ENCODE measurements at places on chromosomes 7 and 10.

- DNase-seq, result no peak
Observed at GRCh38 chr7:22385326-22385725, 28.4 kb upstream of the RAPGEF5 start.

GRCh38 chr7:130896898-130897514 lies 163.0 kb upstream of the KLF14 start:
- DNase-seq, result no peak

GRCh38 chr10:132422903-132423825 lies 26.2 kb downstream of the PWWP2B start:
- DNase-seq, result no peak

GRCh38 chr7:94367949-94368348 lies 26.7 kb upstream of the COL1A2 start:
- no peak for DNase-seq

- no peak for DNase-seq
Observed at GRCh38 chr10:31011665-31012022, 20.0 kb downstream of the ZNF438 start.

DNA sequence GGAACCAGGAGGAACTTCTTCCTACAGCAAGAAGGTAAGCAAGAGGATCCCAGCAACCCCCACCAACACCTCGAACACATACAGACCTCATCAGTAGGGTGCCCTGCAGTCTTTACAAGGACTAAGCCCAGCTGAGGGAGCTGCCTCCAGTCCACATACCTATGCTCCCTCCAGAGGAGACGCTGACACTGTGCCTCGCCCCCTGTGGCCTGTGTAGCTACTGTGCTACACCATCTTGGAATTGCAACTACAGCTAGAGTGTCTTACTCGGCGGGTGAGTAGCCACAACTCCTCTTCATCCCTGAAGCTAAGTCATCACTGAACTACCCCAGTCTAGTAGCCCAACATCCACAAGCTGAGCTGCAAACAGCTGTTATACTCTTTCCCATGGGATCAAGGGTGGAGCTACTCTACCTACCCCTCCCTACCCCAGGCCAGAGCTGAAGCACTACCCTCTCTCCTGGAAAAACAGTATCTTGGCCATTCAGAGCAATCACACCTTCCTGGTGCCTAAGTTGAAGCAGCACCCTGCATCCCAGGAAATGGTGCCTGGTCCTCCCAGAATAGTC lies 42.2 kb upstream of the CAMK2B start:
- DNase-seq, result no peak

DNA sequence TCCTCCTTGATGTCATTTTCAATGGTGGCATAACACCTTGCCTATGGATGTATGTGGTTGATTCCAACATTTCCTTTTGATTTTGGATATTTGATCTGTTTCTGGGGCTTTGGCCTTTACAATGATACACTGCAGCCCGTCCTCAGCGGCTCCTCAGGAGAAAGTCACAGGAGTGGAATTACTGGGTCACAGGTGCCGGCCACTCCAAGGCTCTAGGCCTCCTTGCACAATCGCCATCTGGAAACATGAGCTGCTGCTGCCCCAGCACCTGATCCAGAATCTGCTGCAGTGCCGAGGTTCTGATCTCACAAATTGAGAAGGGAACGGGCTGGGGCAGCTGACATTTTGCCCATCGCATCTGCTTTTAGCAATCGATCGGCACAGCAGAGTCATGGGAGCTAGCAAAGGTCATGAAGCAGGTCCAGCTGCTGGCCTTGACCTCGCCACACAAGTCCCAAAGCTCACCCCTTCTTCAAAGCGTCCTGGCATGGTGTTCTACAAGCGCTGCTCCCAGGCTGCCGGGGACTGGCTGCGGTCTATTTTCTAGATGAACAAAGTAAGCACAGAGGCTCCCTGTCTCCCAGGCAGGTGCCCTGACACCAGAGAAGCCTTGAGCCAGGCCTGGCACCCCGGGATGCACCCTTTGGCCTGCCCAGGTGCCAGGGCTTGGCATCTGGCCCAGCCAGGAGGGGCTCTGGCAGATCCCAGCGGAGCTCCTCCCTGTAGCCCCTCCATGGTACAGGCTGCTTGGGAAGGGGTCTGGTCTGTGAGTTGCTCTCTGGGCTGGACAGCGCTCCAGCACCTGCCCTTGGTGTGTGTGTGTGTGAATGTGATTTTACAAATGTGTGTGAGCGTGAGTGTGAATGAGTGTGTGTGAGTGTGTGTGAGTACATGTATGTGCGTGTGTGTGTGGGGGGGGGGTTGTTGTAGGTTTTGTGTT lies 201.8 kb downstream of the GLRX3 start:
- no peak for DNase-seq

DNA sequence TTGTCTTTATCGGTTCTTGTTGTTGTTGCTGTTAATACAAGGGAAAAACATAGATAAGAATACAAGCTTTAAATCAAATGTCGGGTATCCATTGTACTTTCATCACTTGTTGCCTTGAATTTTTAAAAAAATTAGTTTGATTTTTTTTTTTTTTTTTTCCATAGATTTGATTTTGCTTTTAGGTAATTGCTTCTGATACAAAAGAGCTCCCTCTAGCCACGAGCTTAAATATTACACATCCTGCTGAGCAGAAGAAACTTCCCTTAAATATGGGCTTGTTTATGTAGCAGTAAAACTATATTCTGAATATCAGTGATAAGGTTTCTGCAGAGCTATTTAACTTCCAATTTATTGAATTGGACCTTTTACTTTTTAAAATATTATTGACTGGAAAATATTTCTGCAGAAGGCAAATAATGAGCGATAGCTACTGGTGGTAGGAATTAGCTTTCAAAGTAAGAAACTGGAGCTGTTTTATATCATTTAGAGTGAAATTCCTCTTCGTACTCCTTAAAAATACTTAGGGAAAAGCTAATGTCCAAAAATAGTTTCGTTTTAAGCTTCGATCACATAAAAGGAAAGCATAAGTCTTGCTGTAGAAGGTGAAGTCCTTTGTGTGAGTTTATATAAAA lies 216.9 kb downstream of the POLR1F start:
- DNase-seq, result peak; percentile 28

DNA sequence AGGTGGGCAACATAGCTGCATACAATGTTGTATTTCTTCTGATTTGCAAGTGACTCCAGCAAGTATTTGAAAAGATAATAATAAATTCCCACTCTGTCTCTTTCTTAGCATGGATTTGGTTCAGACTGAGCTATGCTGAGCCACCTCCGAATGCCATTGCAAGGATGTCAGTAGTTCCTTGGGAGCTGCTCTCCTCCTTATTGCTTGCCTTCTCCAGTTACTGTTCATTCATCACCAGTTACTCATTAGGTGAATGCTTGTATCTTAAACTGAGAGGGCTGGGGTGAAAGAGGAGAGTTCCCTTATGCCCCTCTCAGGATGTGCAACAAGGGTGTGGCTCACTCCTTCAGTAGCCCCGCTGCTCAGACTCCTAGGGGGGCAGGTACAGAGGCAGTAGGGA lies 78.4 kb upstream of the PRKAR2B start:
- no peak for DNase-seq

- DNase-seq, result no peak
Observed at GRCh38 chr10:43046288-43046991, 30.4 kb upstream of the RET start.

DNA sequence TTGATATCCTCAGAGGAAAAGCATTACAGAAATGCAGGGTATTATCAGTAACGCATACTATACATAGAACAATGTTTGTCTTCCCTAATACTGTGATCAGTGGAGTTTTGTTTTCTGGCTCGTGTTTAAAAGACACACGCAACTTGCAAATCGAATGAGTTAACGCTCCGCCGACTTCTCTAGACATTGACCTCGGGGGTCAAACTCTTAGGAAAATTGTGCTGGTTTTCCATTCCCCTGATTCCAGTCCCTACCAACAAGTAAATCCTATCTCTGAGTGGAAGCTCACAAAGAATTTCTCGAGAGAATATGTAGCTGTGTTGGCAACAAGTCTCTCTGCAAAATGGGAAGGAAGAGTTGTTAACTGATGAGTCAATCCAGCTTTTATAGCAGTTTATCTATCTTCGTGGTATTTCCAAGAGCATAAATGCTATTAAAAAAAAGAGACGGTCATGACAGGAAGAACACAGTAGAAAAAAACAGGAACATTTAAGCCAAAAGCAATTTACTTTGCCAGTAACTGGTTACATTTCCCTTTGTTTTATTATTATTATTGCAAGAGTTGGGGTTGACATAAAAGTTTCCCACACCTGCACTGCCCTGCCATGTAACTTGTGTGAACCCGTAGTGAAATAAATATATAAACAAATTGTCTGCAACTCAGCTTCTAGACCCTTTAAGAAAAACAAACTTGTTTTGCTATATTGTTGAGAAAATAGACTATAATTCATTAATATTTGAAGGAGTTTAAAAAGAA lies 144.4 kb downstream of the ARID5B start:
- no peak for DNase-seq

GRCh38 chr10:6383096-6383812 lies 180.5 kb downstream of the PFKFB3 start:
- DNase-seq, result no peak

DNA sequence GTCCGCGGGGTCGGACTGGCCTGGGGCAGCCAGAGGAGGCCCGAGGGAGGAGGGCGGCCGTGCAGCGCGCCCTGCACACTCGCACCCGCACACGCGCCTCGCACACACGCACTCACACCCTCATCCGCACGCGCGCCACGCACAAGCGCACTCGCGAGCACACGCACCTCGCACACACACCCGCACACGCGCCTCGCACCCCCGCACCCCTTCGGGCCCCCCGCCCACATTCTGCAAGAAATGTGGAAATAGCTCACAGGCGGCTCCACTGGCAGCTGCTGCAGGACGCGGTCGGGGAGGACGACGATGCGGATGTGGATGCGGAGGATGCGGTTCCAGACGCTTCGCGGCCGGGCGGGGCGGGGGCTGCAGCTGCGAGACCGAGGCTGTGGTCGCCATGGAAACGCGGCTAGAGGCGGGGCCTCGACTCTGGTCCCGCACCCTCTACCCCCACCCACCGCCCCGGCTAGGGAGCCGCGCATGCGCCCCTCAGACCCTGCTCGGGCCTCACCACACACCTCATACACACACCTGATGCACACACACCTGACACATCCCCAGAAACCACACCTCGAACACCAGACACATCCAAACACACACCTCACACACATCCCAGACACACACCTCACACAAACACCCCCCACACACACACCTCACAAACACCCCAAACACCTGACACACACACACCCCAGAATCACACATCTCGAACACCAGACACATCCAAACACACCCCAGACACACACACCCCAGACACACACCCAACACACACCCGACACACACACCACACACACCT lies at the start of gene CALY:
TSS of gene CALY (minus strand) at position 320 of the 793 bp plus-strand sequence. CDS start 7,907 bp downstream, outside the sequence.
- DNase-seq, result no peak

DNA sequence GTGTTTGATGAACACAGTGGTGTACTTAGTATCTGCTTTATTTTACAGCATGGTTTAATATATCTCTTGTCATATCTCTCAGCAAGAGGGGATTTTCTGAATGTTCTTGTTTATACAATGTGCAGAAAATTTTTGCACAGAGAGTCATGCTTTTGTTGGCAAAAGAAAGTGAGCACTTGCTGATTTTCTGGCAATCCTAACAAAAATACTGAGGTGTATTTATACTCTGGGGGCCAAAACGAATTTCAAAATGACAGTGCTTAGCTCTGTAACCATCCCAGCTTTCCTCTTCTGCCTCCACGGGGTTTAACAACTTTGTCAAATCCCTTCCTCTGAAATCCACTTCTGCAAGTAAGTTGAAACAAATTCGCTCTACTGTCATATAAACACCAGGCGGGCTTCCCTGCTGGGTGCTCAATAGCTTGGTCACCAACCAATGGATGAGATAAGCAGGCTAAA lies 169.2 kb downstream of the NOC3L start:
- DNase-seq, result no peak

GRCh38 chr10:108064746-108065260 lies 900.3 kb upstream of the SORCS1 start:
- DNase-seq, result no peak

- DNase-seq, result no peak
Observed at GRCh38 chr7:50959991-50960390, 177.3 kb upstream of the GRB10 start.

- no peak for DNase-seq
Observed at GRCh38 chr10:24920907-24921881, 31.2 kb downstream of the PRTFDC1 start.

DNA sequence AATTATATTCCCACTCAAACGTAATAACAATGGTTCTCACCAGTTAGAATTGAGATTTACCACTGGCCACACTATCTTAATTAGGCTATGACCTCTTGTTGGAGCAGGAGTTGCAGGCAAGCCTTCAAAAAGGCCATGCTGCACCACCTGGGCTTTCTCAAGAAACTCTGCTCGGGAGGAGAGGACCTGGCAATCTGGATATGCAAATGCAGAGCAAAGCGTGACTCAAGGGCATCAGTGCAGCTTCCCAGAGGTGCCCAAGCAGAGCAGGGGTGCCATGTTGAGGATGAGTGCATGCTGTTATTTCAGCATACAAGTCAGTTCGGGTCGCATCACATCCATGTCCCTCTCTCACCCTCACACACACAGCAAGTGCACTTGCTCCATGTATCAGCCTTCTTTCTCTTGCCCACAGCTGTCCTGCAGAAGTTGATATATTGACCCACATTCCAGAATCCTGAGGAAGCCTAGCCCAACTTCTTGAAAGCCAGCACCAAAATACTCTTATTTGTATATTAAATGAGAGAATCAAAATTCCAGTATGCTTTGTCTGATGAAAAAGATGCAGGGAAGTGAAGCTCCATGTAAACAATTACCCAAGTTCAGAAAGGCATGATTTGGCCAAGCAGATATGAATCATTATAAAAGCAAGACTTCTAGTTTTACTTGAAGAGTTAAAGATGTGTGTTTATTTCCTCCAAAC lies 55.7 kb upstream of the IL6 start:
- no peak for DNase-seq

GRCh38 chr10:45555795-45556194 lies 116.8 kb downstream of the ZFAND4 start:
- DNase-seq, result no peak

GRCh38 chr10:70457759-70458305 lies 16.4 kb upstream of the NODAL start:
- DNase-seq, result no peak

- DNase-seq, result no peak
Observed at GRCh38 chr10:83142074-83142563, 997.2 kb upstream of the GHITM start.

DNA sequence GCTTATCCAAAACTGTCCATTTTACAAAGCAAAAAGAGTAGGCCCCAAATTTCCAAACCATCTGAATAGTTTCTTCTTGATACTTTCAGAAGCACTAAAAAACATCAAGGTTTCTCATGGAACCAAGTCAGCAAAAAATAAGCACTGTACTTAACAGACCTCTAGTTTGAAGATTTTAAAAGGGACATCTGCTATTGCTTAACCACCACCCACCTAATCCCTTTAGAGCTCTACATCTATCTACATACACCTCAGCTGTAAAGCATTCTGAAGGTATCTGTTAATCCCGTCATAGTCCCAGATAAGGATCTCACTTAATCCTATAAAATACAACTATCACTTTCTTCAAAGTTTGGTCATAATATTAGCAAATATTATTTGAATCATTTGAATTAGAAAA lies 72.3 kb downstream of the HIBADH start:
- no peak for DNase-seq

DNA sequence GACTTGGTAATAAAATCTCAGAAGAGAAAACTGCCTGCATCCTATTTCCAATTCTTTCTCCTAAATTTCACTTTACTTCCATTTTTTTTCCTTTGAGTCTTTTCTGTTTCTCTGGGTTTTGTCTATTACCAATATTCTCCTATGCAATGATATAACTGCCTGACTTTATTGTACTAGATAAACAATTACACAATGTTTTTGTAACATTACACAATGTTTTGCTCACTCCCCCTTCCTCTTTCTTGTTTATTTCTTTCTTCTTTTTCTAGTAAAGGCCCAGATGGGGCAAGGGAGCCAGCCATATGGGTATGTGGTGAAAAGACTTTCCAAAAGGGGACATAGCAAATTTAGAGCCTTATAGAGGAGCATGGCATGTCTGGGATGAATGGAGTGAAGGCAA lies 278.7 kb upstream of the PHYHIPL start:
- no peak for DNase-seq
